ENCODE measurements at places on chromosomes 5 and 9. TPM values are rescaled to one million over a fixed set of nuclear protein-coding genes. Genes with fewer than 3 reads are reported as not detected.

DNA sequence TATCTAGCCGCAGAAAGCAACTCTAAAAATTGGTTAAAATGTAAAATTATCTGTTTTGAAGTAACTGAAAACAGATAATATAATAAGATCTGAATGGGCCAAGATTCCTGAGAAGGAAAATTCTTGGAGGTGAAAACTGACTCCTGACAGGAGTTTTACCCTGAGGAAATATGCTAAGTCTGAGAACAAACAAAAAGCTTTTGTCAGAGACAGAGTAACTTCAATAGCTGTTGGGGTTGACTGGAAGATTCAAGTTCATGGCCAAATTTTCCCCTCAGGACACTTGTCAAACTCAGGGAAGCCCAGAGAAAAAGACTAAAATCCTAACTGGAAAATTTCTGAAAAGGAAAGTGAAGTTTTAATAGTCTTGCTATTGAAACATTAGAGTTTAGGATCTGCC lies 5.7 kb downstream of the PCDHB4 start:
- peaks cover 5% of the 10 kb centered on the region for H3K36me3 ChIP-seq
- H3K4me3 ChIP-seq = no peak overlapping the region
- H3K27me3 ChIP-seq = peaks cover 37% of the 10 kb centered on the region
- DNase-seq = no peak

Gene ITK
- 204 TPM for total RNA-seq

Gene ADAMTS16
- not detected for total RNA-seq

DNA sequence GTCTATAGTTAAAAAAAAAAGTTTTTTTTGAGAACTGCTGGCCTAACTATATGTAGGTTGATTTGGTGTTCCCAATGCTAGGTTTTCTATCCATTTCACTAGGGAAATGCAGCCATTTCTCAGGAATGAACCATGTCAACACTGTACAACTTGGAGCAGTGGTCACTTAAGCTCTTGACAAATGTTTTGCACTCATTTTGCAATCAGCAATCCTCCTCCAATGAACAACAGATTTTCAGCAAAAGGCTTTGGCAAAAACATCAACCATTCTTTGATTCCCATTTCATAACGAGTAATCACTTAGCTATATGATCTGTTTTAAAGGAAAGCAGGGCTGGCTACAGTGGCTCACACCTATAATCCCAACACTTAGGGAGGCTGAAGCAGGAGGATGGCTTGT lies 17.9 kb downstream of the STRBP start:
- no peak overlapping the region for H3K4me3 ChIP-seq
- no peak overlapping the region for H3K27ac ChIP-seq
- no peaks in the 10 kb centered on the region for H3K27me3 ChIP-seq
- peaks cover 16% of the 10 kb centered on the region for H3K36me3 ChIP-seq
- H3K4me1 ChIP-seq = peaks cover 39% of the 10 kb centered on the region

Gene PGM5
- not detected for total RNA-seq

Gene ISL1
- not detected for total RNA-seq

DNA sequence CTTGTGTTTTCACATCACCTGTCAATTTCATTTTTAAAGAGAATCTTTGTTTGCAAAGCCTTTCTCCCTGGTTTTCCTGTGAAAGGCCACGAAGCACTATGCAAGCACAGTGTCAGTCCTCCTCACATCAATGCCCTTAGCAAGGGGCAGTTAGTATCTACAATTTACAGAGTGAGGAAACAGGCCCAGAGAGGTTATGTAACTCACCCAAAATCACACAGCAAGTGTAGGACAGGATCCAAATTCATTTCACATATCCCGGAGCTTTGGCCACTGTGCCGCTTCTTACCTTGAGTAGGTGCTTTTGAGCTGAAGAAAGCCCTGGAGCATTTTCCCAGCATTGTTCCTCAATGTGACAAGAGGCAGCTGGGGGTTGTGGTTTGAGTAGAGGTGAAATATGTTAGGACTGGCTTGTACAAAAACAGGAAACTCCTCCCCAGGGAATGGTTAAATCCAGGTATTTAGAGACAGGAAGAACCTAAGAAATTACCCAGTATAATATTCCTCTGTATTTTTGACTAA lies 283.8 kb downstream of the NTRK2 start:
- H3K4me3 ChIP-seq = no peak overlapping the region
- H3K27me3 ChIP-seq = peaks cover 27% of the 10 kb centered on the region
- no peaks in the 10 kb centered on the region for H3K4me1 ChIP-seq
- H3K36me3 ChIP-seq = no peaks in the 10 kb centered on the region
- DNase-seq = no peak

DNA sequence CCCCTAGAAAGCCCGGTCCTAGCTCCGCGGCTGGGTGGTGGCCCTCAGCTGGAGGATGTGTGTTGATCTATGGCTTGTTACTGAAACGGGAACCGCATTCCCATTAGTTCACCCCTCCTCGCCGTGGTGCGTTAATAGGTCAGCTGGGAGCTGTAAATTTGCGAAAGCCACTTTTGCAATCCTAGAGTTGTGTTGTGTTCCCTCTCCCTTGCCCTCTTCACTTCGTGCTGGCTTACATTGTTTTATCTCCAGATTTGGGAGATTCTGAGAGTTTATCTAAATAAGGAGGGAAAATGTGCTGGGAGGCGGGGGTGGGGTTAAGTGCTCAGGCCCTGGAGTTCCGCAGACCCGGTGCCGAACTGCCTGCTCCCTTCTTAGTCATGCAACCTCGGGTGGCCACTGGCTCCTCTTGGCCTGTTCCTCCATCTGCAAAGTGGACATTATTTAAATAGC lies 62.8 kb downstream of the HMCN2 start:
- no peak overlapping the region for H3K27ac ChIP-seq
- no peaks in the 10 kb centered on the region for H3K36me3 ChIP-seq
- peaks cover 51% of the 10 kb centered on the region for H3K27me3 ChIP-seq
- no peaks in the 10 kb centered on the region for H3K4me1 ChIP-seq
- DNase-seq = no peak

DNA sequence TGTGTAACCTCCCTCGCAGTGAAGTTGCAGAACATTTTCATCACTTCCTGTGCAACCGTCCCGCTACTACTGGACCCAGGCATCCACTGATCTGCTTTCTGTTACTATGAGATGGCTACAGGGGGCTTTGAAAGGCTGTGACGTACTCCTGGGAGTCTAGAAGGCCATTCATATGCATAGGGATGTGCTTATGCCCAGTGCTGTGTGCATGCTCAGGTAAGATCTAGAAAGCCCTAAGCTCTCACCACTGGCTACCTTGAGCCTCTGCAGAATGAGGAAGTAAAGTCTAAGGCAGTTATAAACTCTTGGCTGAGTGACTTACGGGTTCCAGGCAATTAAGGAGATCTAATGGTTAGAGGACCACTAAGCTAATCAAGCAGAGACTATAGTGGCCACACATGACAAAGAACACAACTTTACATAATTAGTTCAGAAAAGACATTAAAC lies 11.8 kb downstream of the HNRNPAB start:
- peaks cover 9% of the 10 kb centered on the region for H3K27me3 ChIP-seq
- peaks cover 32% of the 10 kb centered on the region for H3K36me3 ChIP-seq
- H3K27ac ChIP-seq = peak overlapping the region; percentile 19
- DNase-seq = no peak
- H3K4me1 ChIP-seq = peaks cover 23% of the 10 kb centered on the region
- no peak overlapping the region for H3K4me3 ChIP-seq

Gene F2RL2
- not detected for total RNA-seq

DNA sequence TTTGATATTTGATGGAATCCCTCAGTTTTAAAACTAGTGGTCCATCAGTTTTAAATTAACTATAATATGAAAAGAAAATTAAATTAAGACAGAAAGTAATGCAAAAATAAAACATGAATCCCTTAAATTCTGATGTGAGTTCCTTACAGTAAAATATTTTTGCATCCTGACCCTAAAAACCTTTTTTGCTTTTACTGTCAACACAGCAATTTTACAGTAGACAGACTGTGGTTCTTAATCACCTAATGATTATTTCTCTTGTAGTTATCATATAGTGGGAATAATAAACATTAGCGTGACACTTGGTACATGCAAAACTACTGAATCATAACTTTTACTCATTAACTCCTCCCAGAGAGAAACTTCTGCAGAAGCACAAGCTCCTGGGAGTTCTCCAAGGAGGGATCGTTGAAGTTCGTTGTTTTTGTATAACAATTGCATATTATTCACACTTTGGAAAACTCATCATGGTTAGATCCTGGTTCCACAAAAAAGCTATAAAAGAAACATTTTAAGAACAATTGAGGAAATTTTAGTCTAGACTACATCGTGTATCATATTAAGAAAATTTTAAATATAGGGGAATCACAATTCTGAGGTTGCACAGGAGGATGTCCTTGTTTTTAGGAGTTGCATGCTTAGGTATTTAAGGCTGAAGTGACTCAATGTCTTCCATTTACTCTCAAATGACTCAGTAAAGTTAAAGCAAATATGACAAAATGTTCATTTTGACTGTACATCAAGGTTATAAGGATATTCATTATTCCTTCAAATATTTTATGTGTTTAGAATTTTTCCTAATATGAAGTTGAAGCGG lies 88.2 kb upstream of the NIPAL4 start:
- no peak overlapping the region for H3K27ac ChIP-seq
- no peaks in the 10 kb centered on the region for H3K27me3 ChIP-seq
- no peak for DNase-seq
- peaks cover 6% of the 10 kb centered on the region for H3K4me1 ChIP-seq
- no peak overlapping the region for H3K4me3 ChIP-seq
- peaks cover 23% of the 10 kb centered on the region for H3K36me3 ChIP-seq

GRCh38 chr9:81289622-81290021 lies 399.7 kb downstream of the TLE1 start:
- no peaks in the 10 kb centered on the region for H3K36me3 ChIP-seq
- no peak for DNase-seq
- H3K27me3 ChIP-seq = peaks cover 6% of the 10 kb centered on the region
- no peak overlapping the region for H3K4me3 ChIP-seq

DNA sequence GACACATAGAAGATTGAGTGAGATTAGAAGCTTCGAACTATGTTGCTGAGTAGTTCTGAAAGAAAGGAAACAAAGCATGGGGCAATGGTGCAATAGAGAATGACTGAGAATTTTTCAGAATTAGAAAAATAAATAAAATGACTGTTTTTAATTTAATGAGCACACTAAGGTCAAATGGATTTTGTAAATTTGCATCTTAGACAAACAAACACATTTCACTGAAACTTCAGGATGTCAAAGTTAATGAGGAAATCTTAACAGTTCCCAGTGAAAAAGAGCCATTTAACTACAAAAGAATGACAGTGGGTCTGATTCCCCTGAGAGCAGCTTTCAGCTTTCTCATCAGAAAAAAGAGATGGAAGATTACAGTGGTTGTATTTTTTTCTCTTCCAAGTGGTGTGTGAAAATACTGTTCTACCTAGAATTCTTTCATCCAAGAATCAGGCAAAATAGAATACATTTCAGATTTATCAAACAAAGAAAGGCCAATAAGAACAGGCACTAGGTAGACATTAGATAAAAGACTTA lies 591.9 kb downstream of the SEMA5A start:
- H3K36me3 ChIP-seq = no peaks in the 10 kb centered on the region
- H3K4me1 ChIP-seq = no peaks in the 10 kb centered on the region

Gene ACOT12
- not detected for total RNA-seq

Gene IER5L
- 1.1 TPM for total RNA-seq

DNA sequence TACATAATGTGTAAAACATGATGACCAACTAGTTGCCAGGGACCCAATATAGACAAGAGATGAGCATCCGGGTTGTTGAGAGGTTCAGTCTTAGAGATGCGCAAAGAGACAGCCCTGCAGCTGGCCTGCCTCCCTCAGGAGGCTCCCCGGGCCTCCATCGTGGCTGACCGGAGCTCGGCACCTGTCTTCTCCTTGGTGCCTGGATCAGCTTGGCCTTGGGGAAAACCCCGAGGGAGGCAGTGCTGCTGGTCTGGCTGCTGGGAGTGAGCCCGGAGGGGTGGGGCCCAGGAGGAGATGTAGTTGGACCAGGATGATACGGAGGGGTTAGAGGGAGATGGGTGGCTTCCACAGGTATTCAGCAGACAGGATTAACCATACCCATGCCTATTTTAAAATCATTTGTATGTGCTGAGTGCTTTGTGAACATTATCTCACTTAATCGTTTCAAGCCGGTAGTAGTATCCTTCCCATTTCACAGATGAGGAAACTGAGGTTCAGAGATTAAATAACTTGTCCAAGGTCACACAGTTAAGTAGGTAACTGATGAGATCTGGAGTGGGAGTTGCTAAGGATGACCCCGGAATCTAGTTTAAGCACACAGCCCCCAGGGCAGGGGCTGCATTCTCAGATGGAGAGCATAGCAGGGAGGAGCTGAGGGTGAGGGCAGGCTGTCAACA lies 173.8 kb downstream of the COL23A1 start:
- H3K4me3 ChIP-seq = no peak overlapping the region
- peaks cover 16% of the 10 kb centered on the region for H3K27me3 ChIP-seq
- no peaks in the 10 kb centered on the region for H3K36me3 ChIP-seq
- no peak for DNase-seq
- no peak overlapping the region for H3K27ac ChIP-seq

GRCh38 chr5:76548525-76549229 lies 74.5 kb downstream of the F2RL2 start:
- H3K27ac ChIP-seq = peak overlapping the region; percentile 47
- H3K27me3 ChIP-seq = no peaks in the 10 kb centered on the region
- DNase-seq = no peak
- no peak overlapping the region for H3K4me3 ChIP-seq
- H3K4me1 ChIP-seq = peaks cover 48% of the 10 kb centered on the region
- peaks cover 7% of the 10 kb centered on the region for H3K36me3 ChIP-seq

GRCh38 chr5:146789712-146790653 lies 88.6 kb downstream of the PPP2R2B start:
- no peak for DNase-seq
- no peak overlapping the region for H3K27ac ChIP-seq
- peaks cover 8% of the 10 kb centered on the region for H3K4me1 ChIP-seq
- H3K36me3 ChIP-seq = no peaks in the 10 kb centered on the region
- no peaks in the 10 kb centered on the region for H3K27me3 ChIP-seq

- H3K27ac ChIP-seq = no peak overlapping the region
- H3K4me1 ChIP-seq = no peaks in the 10 kb centered on the region
- peaks cover 37% of the 10 kb centered on the region for H3K27me3 ChIP-seq
- DNase-seq = no peak
- no peak overlapping the region for H3K4me3 ChIP-seq
Observed at GRCh38 chr9:86389628-86390027, 35.4 kb upstream of the TUT7 start.

Gene DRD1
- not detected for total RNA-seq

GRCh38 chr5:133888625-133888991 lies 79.8 kb downstream of the C5orf15 start:
- peaks cover 8% of the 10 kb centered on the region for H3K4me1 ChIP-seq
- no peak overlapping the region for H3K27ac ChIP-seq
- H3K36me3 ChIP-seq = no peaks in the 10 kb centered on the region
- no peak overlapping the region for H3K4me3 ChIP-seq
- DNase-seq = no peak

DNA sequence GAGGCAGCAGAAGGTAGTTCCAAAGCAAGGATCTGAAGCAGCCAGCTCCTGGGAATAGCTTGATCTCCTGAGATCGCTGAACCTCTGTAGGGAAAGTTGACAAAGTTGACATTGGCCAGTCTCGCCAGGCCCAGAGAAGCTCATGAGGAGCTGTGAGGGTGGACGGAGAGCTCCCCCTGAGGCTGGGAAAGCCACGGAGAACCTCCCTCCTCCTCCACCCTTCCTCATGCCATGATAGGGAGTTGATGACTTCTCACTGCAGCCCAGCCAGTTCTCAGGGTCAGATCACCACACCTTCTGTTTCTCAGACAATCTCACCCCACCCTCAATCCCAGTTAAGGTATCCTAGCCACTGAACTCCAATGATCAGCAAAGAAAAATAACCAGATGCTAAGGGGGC lies 30.4 kb upstream of the KCNV2 start:
- no peaks in the 10 kb centered on the region for H3K36me3 ChIP-seq
- DNase-seq = no peak
- H3K27ac ChIP-seq = no peak overlapping the region
- no peaks in the 10 kb centered on the region for H3K27me3 ChIP-seq
- H3K4me1 ChIP-seq = no peaks in the 10 kb centered on the region

Gene NDUFB6
- total RNA-seq = 60.2 TPM

Gene OLFM1
- total RNA-seq = not detected

GRCh38 chr5:44795496-44795895 lies 13.3 kb upstream of the MRPS30 start:
- peaks cover 10% of the 10 kb centered on the region for H3K36me3 ChIP-seq
- DNase-seq = no peak
- no peak overlapping the region for H3K4me3 ChIP-seq
- no peaks in the 10 kb centered on the region for H3K27me3 ChIP-seq
